ENCODE measurements at places on chromosomes 16 and 17.
A peak's percentile ranks its signal among the peaks of the same experiment; 100 is the strongest.

- no peak for DNase-seq
These were observed 117.5 kb downstream of the NOG start for GRCh38 chr17:56710986-56711385.

GRCh38 chr16:84859681-84860080, 39.9 kb downstream of the CRISPLD2 start:
- DNase-seq = no peak

- no peak for DNase-seq
These were observed 31.1 kb downstream of the ST3GAL2 start for GRCh38 chr16:70407811-70408274.

- no peak for DNase-seq
These were observed 1.9 kb downstream of the BAIAP3 start for GRCh38 chr16:1335211-1335971.

DNA sequence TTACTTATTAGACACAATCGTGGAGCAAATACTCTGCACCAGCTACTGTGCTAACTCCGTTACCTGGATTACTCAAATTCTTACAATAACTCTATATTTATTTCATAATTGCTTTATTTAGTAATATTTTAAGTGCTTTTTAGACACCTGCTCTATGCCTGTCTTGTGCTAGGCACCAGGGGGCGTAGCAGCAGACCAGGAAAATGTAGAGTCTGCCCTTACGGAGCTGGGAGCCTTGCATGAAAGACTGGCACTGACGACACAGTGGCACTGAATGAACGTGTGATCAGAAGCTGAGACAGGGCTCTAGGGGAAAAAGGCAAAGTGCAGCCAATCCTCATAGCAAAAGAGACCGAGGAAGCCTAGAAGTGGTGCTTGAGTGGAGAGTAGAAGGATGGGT, 486.5 kb downstream of the CDH13 start:
- no peak for DNase-seq

DNA sequence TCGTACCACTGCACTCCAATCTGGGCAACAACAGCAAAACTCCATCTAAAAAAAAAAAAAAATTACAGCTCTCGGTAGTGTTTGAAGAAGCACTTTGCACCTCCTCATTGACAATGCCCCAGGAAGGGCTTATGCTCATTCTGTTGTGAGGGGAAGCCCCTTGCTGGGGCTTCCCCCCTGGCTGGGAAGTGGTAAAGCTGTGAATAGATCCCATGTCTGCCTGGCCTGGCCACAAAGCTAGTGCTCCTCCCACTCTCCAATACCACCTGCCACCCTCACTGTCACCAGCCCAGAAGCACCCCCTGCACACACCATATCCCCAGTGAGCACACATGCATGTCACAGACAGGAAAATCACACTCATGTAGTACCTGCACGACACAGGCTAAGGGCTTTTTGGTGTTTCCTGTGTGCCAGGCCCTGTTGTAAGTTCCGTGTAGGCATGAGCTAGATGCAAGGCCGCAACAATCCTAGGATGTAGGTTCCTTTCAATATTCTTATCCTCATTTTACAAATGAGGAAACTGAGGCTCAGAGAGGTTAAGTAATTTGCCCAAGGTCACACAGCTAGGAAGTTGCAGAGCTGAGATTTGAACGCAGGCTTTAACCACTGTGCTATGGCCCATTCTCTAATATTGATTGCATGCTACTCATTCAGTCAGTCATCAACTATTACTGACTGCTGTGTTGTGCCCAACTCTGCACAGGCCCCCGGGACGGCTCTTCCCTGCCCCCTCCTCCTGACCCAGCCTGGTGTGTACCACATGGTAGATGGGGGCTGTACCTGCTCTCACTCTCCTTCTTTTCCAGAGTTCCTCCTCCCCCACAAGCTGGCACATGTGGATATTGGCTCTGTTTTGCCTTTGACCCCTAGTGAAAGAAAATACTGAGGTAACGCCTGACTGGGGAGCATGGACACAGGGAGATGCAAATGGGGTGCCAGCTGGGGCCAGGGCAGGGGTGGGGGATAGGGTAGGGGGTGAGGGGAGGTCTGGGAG, 11.9 kb upstream of the COL1A1 start:
- DNase-seq = no peak

DNA sequence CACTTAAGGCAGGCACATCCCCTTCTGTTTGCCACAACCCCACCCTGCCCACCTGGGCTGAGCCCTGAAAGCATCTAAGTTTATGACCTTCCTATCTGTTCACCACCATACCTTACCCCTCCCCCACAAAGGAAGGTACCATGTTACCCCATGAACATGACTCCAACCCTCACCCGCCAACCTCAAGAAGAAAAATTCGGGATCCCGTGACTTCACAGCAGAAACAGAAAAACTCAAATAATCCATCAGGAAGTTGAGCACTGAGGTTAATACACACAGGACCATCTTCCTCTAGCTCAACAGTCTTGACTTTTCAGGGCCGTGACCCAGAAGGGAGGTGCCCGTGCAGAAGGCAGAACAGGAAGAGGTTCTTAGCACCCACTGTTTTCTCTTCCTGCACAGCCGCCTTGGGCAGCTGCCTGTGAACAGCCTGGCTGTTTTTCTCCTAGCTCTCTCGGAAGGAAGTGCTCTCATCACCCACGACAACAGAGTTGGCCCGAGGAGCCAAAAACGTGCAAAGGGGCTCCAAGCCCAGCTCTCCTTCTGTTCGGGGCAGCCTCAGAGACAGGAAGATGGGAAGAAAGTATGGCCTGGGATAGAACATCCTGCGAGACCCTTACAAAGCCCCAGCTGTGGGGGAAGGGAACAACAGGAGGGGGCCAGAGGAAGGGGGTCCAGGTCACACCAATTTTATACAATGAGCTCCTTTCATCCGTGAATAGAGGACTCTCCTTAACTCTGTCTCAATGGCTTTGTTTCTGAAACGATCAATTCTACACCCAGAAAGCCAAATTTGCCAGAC, 101.1 kb downstream of the XYLT1 start:
- no peak for DNase-seq

DNA sequence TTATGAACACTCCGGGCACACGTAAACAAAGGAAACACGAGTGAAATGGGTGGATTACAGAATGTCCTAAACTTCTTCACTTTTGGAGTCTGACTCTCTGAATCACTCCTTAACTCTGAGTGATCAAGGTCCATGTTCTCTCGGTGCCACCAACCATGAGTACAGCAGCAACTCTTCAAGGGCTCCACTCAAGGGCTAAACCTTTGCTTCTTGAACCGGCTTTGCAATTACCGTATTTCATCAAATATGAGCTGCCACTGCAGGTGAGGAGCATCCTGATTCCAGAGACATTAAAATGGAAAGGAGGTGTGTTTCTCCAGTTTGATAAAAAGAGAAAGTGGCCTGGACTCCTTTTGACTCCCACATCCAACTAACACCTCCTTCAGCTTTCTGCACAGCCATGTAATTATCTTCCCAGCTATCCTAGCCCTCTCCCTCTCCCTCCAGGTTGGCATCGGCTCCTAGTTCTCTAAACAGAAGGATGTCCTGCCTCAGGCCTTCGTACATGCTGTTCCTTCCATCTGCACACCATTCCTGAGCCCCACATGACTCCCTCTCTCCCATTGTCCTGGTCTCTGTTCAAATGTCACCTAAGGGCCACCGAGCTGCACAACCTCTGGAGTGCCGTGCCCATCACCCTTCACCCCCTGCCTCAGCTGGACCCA, 61.4 kb downstream of the ZDHHC7 start:
- DNase-seq = no peak

DNA sequence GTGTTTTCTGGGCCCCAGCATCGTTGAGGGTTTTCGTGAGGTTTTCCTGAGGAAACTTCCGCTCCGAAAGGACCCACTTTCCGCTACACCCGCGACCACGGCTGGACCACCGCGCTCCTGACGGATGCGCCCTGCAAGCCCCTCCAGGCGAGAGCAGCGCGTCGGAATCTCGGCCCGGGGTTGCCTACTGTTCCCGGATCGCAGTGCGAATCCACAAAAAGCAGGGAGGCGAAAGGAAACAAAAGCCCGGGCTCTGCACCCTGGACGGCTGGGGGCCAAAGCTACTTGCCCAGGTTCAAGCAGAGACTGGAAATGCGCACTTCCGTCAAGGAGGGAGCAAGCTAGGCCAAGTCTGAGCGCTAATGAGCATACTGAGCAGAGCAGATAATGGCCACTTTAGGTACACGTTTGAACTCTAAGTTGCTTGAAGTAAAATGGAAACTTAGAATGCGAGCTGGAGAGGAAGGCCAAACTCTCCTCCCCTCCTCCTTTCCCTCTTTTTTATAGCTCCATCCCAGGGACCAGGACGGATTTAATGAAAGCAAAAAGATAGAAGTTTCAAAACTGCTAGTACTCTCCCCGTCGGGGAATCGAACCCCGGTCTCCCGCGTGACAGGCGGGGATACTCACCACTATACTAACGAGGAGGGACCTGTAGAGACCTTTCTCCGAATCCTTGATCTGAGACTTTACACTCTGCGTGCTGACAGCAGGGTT, 11.4 kb upstream of the AURKB start:
- peak; percentile 91 for DNase-seq

DNA sequence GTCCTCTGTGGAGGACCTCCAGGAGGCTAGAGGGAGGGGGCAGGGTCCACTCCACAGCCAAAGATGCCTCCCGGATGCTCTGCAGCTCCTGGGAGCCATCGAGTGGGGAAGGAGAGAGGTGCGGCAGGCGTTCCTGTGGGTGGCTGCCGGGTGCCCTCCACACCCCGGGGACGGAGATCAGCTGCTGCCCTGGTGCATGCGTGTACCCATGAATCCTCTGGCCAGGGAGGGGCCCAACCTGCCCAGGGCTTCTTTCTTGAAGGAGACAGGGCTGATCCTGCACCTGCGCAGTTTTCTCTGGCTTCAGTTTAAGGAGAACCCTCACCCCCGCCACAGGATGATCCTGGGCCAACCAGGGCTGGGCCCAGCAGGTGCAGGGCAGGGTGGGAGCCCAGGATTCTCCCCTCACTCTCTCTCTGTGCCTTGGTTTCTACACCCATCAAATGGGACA, 33.5 kb upstream of the DOC2B start:
- no peak for DNase-seq

GRCh38 chr17:57132663-57133062, 47.6 kb downstream of the AKAP1 start:
- no peak for DNase-seq

- no peak for DNase-seq
These were observed 23.3 kb upstream of the SUPT4H1 start for GRCh38 chr17:58375256-58375655.

DNA sequence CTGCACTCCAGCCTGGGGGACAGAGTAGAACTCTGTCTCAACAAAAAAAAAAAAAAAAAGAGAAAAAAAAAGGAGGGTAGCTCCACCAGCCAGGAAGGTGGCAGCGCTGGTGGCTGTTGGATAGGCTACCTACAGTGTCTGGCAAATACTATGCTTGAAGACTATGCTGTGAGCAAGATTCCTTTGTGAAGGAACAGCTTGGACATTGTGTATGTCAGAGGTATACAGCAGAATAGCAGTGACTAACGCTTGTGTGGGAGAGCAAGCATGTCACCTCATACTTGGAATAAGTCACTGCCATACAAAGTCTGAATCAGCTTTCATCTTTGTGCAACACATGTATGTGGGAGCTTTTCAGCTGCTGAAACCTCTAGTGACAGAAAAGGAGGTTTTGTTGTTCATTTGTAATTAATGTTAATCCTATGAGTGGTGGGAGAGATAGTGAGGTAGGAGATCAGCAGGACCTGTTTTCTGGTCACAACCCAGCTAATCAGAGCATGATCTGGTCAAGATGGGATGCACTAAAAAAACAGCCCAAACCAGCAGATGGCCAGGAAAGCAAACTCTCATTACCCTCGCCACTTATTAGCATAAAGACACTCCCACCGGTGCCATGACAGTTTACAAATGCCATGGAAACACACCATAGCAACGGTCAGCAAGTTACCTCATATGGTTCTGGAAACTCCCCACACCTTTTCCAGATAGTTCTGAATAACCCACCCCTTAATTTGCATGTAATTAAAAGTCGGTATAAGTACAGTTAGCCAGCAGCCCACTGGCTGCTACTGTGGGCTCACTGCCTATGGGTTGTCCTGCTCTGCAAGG, 6.8 kb upstream of the ITGAD start:
- no peak for DNase-seq

- DNase-seq = no peak
These were observed 116.4 kb upstream of the CRHR1 start for GRCh38 chr17:45667591-45668171.

- no peak for DNase-seq
These were observed 3.8 kb upstream of the TAC4 start for GRCh38 chr17:49851387-49852291.

- DNase-seq = no peak
These were observed 64.5 kb upstream of the SEC14L1 start for GRCh38 chr17:77076124-77076830.

- DNase-seq = no peak
These were observed 180.9 kb downstream of the HS3ST3A1 start for GRCh38 chr17:13420878-13421277.

- DNase-seq = no peak
These were observed 36.4 kb downstream of the MAP2K6 start for GRCh38 chr17:69450918-69451317.

GRCh38 chr17:17412326-17412725, 64.5 kb upstream of the MED9 start:
- DNase-seq = no peak

DNA sequence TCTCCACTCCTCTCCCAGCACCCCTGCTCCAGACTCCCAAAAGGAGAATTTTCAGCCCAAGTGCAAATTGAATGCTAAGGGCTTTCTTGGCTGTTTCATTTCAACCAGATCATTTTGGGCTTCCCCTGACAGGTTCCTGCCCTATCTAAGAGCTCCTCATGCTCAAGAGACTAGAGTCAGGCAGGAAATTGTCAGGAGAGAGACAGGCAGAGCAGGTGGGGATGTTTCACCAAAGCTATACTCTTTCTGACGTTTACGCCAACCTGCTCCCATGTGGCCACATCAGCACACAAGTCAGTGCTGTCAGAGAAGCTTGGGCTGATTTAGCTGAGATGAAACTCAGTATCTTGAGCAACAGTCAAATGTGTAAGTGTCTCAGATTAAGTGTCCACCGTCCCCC, 31.4 kb downstream of the HIC1 start:
- no peak for DNase-seq

DNA sequence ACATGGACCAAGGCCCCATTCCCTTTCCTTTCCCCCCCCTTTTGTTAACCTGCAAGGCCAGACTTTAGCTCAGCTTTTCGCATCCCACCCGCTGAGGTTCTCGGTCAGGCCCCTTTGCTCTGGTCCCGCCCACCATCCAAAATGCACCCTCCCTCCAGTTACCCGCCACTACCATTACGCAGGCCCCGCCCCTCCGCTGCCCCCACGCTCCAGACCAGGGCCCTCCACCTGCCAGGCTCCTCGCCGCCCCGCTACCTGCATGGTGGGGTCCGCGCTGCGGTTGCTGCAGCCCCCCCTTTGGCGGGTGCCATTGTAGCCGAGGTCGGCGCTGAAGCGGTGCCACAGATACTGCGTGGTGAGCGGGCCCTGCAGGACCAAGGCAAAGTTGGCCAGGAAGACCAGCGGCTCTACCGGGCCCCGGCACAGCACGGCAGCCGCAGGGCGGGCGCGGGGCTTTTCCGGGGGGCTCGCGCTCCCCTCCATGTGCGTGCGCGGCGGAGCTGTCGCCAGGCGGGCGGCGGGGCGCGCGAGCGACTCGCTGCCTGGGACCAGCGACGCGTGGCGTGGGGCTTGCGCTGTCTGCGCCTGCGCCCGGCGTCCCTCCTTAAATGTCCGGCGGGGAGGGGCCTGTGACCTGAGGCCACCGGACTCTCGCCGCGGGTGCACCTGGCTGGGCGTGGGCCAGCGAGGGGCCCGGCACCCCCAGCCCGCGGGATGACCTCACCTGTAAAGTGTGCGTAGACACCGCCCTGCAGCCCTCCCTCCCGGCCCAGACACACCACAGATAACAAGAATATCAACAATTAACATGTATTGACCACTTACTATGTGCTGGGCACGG, at the start of gene SLC46A1:
TSS of gene SLC46A1 (minus strand) at position 581 of the 841 bp plus-strand sequence. CDS start at position 483, 98 bp downstream.
- DNase-seq = peak; percentile 66

- DNase-seq = peak; percentile 4
These were observed 31.3 kb downstream of the CLEC19A start for GRCh38 chr16:19316846-19317245.

All from NCI-H446 (cell line).